ENCODE measurements at places on chromosomes 11 and 22.

DNA sequence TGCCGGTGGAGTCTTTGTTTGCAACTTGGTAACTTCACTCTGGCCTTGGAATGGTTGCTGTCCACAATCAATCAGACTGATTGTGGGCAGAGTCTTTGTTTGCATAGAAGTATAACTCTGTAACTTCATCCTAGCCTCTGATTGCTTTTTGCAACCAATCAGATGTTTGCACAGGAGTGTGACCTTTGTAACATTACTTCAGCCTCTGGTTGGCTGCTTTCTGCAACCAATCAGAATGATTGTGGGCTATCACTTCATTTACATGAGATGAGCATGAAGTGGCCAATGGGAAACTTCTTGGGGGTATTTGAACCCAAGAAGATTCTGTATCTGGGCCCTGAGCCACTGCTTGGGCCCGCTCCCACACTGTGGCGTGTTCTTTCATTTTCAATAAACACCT is 79.6 kb upstream of the CLDN5 start:
- no peak for DNase-seq

GRCh38 chr11:65415499-65416340 is 6.9 kb upstream of the NEAT1 start:
- DNase-seq: no peak

DNA sequence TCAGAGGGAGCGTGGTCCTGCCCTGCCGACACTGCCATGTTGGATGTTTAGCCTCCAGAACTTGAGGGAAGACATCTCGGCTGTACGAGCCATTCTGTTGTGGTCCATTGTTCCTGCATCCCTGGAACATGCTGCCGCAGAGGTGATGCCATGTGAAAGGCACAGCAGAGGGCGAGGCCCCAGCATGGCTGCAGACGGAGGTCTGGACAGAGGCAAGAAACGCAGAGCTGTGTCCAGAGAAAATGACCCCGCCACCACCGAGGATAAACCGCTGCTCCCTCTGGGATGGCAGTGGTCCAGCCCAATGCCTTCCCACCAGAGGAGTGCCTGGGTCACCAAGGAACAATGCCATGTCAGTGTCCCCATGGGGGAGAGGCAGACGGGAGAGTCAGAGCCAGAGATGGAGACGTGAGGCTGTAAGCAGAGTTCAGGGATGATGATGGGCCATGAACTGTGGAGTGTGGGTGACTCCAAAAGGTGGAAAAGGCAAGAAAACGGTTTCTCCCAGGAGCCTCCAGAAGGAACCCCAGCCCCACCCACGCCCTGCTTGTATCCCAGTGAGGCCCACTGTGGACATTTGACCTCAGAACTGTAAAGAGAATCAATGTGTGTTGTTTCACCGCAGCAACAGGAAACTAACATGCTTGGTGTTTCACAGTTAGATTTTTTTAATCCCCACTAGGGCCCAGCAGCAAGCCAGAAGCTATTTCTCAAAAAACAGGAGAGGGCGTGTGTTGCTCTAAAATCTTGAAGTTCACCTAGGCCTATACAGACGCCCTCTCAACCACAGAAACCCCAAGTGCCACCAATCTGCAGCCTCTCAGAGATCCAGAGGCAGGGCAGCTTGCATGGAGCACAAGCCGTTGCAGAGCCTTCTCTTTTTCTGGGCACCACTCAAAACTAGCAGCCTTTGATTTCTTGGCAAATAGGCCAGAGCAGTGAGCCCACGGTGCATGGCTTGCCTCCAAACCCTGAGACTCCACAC is 1422.9 kb downstream of the TBC1D22A start:
- DNase-seq: no peak

GRCh38 chr11:3095712-3096361 is 38.6 kb upstream of the CARS1 start:
- no peak for DNase-seq

- DNase-seq: no peak
These were observed 25.0 kb upstream of the FZD4 start for GRCh38 chr11:86980086-86980796.

DNA sequence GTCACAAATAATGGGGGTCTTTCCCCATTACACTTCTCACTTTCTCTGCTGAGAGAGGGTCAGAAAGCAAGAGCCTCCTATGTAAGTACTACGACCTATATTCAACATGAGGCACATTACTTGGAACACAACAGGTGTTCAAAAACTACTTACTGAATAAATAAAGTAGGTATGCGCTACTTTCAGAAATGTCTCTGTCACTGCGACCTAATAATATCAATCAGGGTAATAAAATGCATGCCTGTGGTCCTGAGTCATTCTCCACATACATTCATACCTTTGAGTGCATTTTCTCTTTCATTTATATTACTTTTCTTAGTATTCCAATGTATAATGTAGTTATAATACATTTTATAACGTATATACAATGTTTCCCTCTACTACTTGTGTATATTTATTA is 838.9 kb downstream of the DLG2 start:
- DNase-seq: no peak

All from stimulated activated CD4-positive, alpha-beta T cell treated with anti-CD3 and anti-CD28 coated beads, Interleukin-2, amount 100 ng/mL, for 24 hours (primary cell).